ENCODE measurements at places on chromosomes 5 and 9.

GRCh38 chr5:170301981-170302652 is 4.5 kb upstream of the LCP2 start:
- DNase-seq, result no peak

DNA sequence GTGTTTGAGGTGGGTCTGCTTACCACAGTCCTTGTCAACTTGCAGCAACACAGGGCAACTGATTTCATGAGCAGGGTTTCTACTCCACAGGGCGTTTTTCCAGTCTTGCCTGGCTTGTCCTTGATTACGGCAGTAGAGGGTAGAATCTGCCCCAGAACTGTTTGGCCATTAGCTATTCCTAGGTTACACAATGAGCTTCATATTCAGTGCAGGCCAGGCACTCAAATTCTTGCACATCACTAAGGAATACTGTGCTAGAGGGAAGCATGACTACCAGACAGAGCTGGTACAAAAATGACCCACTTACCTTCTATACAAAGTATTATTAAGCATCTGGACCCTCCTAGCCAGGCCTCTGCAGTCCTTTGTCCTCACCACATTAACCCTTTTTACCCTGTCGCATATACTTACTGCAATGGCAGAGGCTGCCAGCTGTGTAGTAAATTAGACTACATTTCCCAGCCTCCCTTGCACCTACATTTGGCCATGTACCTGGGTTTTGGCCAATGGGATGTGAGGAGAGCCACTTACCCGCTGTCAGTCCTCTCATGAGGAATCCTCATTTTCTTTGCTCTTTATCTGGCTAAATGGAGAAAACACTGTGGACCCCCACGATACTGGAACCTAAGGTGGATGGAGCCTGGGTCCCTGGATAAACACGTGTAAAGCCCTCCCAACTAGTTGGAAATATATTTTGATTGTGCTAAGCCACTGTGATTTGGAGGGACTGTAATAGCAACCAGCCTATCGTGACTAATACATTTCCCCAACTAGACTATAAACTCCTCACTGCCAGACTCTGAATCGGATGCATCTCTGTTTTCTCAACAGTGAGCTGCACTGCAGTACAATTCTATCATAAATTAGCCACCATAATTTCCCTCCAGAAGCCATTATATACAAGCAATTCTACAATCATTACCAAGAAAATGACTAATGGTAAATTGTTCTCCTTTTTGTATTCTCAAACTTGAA is 218.7 kb downstream of the GLIS3 start:
- no peak for DNase-seq

DNA sequence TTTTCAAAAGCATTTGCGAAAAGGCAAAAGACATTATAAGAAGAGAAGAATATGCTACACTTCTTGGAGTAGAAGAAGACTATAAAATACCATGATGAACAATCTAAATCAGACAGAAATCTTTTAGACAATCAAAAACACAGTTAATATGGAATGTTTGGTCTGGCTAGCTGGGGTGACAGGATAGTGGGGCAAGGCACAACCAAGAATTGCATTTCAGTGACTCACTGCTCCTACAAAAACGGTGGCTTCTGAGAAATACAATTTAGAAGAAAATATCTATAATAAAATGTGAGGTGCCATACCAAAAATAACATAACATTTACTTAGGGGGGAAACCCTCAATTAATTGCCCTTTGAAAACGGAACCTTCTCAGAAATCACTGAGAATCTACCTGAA is 363.4 kb downstream of the NPR3 start:
- DNase-seq, result no peak

GRCh38 chr5:57862471-57862911 is 379.9 kb upstream of the ACTBL2 start:
- DNase-seq, result no peak

- DNase-seq, result no peak
Measured at GRCh38 chr5:150058480-150059126, 27.8 kb downstream of the CSF1R start.

DNA sequence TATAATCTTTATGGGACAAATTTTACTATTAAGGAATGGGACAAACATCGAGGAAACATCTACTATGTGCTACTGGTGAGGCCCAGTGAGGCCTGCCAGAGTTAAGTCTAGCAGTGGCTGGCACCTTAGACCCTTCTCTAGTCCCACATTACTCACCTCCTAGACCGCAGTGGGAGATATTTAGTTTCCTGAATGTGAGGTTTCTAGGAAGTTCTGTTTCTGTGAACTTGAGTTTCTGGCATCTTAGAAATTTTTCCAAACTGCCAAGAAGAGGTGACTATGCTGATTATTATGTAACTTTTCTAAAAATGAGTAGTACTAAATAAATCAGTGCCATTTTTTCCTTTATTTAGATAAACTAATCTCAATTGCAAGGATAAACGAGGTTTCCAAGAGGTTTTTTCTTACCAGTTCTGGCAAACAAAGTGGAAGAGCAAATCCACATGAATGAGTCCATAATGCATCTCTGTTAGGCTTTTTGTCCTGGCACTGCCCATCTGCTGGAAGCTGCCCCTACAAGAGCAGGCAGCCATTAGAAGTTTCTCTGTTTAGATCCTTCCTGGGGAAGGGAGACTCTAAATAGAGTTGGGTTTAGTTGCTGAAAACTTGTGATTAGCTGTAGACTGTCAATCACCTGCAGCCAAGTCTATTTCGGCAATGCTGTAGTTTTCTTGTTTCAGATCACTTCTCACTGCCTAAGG is 348.7 kb downstream of the MAN2A1 start:
- DNase-seq, result no peak

GRCh38 chr9:4555236-4555635 is 65.0 kb downstream of the SLC1A1 start:
- DNase-seq, result no peak

DNA sequence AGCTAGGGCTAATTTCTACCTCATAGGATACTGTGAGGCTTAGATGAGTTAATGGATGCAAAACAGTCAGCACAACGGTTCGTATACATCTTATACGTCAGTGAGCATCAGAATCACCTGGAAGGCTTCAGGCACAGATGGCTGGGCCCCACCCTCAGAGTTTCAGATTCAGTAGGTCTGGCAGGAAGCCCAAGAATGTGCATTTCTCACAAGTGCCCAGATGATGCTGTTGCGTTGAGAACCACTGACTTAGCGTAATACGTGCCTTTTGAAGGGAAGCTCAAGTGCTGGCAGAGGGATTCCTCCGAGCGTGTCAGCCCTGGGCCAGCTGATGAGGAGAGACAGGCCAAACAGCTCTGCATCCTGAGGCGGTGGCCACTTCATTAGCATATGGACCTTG is 117.1 kb upstream of the WWC1 start:
- no peak for DNase-seq

DNA sequence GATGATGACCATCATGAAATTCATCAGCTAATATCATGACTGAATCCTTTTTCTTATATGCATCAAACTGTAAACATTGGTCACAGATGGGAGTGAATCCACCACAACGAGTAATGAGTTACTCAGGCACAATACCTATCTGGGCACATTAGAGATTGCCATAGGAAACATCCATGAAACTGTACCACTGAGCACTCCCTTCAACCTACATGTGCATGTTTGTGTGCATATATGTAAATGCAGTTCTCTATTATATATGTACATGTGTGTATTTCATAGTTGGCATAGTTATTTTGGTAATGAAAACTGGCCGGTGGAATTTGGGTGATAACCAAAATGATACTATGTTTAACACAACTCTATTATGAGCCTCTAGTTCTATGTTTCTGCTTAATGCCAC is 387.3 kb upstream of the ARRDC3 start:
- DNase-seq, result no peak

DNA sequence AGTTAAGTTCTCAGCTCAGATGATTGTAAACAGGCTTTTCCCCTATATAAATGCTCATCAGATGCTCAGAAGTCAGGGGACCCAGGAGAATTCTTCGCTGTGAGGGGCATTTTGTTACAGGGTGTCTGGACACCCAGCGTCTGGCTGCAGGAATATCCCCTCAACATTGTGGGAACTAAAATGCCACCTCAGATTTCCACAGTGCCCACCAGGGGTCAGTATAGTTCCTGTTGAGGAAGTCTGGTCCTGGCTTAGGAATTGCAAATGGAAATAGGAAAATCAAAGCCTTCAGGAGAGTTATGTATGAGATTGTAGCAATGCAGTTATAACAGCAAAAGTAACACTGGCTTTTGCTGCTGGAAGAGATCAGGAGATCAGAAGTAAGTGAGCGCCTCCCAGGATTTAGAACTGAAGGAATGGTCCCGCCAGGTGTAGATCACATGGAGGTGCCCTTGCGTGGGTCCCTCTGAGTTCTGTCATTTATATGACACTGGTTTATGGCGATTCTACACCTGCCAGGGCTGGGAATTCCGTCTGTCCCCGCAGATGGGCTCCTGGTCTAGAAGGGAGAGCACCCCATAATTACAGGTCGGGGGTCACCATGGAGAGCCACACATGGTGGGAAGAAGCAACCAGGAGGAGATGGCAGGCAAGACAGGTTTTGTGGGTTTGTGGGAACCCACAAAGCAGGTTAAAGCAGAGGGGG is 47.1 kb upstream of the CTSL start:
- DNase-seq, result no peak

- no peak for DNase-seq
Measured at GRCh38 chr9:20606652-20607051, 15.6 kb downstream of the MLLT3 start.

DNA sequence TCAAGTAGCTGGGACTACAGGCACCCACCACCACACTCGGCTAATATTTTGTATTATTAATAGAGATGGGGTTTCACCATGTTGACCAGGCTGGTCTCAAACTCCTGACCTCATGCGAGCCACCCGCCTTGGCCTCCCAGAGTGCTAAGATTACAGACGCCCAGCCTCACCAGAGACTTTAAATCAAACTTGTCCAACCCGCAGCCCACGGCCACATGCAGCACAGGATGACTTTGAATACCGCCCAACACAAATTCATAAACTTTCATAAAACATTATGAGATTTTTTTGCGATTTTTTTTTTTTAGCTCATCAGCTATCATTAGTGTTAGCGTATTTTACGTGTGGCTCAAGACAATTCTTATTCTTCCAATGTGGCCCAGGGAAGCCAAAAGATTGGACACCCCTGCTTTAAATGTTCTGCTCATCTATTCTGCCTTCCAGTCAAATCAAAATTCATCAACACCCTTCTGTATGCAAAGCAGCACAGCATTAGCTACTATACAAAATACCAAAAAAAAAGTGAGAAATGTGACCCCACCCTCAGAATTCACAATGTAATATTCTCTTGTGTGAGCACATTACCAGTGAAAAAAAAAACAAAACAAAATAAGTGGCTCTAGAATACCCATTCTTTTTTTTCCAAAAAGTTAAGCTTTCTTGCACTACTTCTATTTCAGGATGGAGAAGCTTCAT is 42.7 kb upstream of the CDC42SE2 start:
- DNase-seq, result no peak

DNA sequence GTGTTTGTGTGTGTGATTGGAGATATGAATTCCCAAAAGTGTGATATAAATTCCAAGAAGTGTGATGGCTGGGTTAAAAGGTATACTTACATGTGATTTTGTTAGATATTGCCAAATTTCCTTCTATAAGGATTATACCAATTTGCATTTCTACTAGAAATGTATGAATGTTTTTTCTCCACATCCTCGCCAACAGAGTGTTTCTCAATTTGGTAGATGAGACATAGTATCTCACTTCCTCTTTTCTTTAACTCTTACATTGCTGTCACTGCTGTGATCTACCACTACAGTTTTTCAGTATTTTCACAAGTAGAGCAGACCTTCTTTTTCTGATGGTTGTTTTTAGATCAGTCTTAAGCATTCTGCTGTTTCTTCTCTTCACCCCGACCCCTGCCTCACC is 111.3 kb downstream of the FER start:
- no peak for DNase-seq

- no peak for DNase-seq
Measured at GRCh38 chr5:159933531-159934485, 17.5 kb downstream of the ADRA1B start.

- no peak for DNase-seq
Measured at GRCh38 chr5:164360589-164360988, 855.2 kb downstream of the MAT2B start.

GRCh38 chr5:76867827-76868693 is 18.2 kb downstream of the S100Z start:
- peak; percentile 41 for DNase-seq

DNA sequence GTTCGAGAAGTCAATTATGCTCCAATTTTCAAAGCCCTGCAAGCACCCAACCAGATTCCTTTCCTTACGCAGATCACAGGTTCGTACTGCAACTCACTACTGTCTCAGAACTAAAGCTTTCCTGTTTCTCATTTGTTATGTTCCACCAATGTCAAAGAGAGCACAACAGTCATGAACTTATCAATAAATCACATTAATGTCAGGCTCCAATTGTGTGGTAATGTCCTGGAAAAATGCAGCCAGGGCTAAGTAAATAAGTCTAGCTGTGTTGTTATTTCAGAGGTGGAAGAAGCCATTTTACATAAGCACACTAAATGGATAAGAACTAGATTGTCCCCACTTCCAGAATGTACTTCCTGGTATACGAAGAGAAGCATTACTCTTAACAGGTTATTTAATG is 488.6 kb upstream of the PTGER4 start:
- no peak for DNase-seq

DNA sequence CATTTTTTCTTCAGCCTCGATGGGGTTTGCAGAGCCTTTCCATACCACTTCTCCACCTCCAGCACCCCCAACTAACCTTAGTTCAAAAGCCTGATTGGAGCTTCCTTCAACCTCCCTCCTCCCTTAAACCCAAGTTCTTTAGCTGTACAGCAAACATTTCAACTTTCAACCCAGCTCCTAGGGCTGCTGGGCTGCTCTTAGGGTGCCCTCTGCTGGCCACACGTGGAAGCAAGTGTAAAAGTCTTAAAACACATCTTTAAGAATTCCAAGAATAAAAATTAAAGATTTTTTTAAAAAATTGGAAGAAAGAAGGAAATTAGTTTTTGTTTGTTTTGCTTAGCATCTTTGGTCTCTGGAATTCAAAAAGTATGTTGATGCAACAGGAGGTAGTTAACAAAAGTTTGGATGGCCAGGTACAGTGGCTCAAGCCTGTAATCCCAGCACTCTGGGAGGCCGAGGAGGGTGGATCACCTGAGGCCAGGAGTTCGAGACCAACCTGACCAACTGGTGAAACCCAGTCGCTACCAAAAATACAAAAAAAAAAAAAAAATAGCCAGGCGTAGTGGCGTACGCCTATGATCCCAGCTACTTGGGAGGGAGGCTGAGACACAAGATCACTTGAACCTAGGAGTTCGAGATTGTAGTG is 15.5 kb upstream of the HSD17B3 start:
- DNase-seq, result peak; percentile 22

- DNase-seq, result no peak
Measured at GRCh38 chr9:35558185-35558584, 46.9 kb upstream of the TESK1 start.

DNA sequence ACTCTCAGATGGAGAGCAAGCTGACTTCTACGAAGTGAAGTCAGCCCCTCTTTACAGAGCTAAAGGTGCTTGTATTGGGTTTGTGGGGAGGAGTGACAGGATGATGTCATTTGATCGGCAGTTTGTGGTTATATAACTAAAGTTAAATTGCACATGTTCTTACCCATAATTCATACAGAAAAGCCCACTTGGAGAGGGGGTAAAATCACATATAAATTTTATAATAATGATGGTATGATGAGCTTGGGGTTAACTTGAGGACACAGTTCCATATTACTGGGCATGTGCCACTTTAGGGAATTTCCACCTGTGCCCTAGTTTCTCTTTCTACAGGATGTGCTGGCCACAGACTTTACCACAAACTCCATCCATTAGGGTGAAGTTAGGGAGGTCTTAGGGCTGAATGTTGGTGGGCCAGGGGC is 1178.6 kb upstream of the CDH9 start:
- DNase-seq, result no peak
